ENCODE measurements at places on chromosomes 1 and 21.

DNA sequence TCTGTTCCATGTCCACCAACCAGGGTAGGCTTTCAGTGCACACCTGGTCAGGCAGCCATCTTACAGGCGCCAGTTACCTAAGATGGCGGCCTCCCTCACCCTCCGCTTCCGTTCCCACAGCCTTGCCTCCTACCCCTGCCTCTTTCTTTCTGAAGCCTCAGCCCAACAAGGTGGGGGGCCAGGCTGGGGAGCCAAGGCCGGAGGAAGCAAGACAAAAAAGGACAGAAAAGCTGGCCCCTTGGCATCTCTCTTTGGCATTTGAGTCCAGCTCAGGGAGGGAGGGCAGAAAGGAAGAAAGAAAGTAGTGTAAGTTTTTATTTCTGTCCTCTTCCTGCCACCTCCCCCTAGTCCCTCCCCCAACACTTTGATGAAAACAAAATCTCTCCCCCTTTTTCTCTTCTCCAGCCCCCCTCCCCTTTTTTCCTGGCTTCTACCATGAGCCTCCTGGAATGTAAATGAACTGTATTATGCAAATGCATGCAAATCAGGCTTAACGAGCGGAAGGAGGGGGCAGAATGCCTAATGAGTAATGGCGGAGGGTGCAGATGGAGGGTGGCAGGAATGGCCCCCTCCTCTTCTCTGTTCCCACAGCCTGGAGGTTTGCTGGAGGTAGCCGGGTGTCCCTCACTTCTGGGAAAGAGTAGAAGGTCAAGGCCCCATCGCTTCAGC, 43.8 kb downstream of the RHBG start:
- no peak for DNase-seq

DNA sequence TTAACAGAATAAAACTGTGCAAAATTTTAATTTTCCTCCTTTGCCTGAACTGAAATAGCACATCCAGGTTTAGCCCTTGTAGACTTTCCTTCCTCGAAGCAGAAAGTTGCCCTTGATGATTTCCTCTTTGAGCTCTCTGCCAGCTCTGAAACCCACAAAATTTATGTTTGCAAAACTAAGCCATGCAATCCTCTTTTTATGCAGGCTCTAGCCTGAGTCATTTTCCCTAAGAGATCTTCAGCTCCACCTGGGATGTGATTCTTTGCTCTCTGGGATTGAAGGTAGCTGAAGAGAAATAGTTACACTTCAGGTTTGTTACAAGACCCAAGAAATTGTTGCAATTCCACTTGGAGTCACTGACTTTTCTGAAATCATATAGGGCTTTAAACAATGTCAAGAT, 1.4 kb upstream of the F3 start:
- no peak for DNase-seq

GRCh38 chr1:169802888-169803287, 8.2 kb upstream of the METTL18 start:
- no peak for DNase-seq

DNA sequence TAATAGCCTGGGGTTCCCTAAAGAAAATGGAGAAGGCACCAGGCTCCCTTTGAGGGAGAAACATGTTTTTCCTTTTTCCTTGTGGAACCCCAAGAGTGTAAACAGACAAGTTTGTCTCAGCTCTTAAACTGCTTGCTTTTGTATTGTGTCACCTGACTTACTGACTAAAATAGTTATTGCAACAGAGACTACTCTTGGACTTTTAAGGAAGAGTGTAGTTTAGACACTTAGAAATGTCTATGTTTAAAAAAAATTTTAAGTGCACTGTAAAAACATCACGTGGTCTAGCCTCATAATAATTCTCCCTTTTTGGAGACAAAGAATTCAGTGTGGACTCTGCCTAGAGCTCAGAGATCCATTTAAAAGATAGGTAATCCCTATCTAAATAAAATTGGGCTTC, 141.1 kb downstream of the TRIM33 start:
- DNase-seq, result no peak

- DNase-seq, result no peak
These were observed 29.0 kb upstream of the KCNN3 start for GRCh38 chr1:154899041-154899440.

DNA sequence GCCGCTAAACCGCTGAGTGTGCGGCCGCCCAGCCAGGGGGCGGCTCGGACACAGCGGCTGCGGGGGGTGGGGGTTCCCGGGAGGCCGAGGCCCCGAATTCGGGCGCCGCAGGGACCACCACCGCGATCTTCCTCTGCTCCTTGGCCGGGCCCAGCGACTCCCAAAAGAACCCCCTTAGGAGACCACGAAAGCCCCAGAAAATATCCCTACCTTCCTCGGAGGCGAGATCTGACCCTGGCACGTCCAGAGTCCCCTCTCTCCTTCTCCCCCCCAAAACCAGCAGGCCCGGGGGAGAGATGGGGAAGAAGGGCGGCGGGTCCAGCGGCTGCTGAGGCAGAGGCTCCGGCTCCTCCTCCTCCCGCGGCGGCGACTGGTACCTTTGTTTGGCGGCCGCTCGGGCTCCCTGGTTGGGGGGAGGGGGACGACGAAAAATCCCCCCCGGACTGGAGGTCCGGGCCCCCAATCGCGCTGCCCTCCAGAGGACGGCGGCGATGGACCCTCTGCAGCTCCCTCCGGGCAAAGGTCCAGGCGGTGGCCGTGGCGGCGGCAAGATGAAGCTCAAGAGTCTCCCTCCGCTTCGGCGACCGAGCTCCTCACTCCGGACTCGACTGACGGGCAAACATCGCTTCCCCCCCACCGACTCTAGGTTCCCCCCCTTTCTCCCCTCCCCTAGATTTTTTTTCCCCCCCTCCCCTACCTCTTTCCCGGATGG, at the start of gene ARID4B:
ARID4B (minus strand) TSS at position 621 of the 712 bp plus-strand sequence. CDS start 1,260 bp downstream, outside the sequence.
- no peak for DNase-seq

GRCh38 chr1:24551960-24552571, 3.8 kb upstream of the NCMAP start:
- DNase-seq, result no peak

GRCh38 chr1:35539073-35539823, 18.0 kb downstream of the KIAA0319L start:
- no peak for DNase-seq

GRCh38 chr21:31151156-31152045, 113.1 kb upstream of the KRTAP19-8 start:
- DNase-seq, result no peak

DNA sequence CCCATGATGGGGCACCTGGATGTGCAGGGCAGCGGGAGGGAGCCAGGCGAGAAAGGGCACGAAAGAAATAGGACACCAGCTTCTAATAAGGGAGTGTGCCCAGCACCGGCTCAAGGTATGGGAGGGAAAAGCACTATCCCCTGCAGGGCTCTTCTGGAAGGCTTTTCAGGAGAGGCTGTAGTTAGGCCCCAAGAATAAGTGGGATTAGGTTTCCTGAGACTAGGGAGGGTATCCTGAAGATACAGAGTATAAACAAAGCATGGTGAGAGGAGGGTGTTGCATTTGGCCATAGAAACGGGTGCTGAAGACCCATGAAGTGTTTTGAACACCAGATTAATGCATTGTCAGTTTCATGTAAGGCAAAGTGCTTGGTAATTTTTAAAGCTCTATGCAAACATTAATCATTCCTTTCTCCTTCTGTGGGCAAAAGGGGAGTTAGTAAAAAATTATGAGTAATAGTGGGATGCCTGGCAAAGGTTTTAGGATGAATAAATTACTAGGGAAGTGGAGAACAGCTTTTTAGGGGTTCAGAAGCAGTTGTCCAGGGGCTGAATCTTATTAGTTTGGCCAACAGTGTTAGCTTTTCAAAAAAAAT, 74.0 kb downstream of the SYT6 start:
- DNase-seq, result peak; percentile 40

DNA sequence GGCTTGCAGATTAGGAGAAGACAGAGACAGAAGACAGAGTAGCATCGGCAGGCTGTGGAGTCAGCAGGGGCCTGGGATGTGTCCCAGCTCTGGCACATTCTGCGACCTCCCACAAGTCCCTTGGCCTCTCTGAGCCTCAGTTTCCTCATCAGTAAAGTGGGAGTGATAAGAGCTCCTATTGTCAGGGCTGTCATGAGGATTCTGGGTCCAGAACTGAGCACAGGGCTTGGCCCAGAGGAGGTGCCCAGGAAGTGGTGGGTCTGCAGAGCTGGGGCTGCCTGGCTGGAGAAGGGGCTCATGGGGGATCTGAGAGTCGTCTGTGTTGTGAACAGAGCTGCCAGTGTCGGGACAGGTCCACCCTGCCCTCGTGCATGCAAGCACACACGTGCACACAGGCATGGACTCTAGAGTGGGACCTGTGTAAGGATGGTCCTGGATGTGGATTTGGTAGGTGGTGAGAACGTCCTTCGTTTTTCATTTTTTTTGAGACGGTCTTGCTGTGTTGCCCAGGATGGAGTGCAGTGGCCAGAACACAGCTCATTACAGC, 262.9 kb downstream of the PTPRU start:
- peak; percentile 33 for DNase-seq

DNA sequence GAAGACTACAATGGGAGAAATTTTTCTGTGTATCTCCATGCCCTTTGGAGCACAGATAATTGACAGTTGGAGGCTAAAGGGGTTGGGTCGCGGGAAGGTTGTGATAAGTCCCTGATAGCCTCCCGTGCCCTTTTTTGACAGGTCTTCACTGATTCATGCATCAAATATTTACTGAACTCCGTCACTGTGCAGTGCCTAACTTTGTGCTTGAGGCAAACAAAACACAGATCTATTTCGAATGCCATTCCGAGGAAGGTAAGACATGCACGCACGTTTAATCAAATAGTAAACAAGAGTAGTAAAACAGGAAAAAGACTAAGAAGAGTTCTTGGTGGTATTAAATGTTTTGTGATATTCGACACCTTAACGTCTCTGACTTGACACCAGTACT, 494 bp upstream of the PIP5K1A start:
- no peak for DNase-seq

DNA sequence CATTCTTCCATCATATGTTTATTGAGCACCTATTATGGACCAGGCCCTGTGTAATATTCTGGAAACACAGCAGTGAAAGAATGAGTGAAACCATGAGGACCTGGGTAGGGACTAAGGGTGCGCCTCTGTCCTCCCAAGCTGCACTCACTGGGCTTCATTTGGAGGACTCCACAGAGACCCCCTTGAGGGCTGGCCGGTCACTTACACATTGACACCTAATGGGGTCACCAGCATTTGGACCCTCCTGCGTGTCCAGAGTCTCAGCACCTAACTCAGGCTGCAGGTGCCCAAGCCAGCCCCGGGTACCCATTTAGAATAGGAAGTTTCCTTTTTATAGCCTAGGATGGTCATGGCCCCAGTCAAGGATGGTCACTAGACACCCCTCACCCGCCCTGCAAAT, 2.8 kb upstream of the FNDC5 start:
- DNase-seq, result no peak

GRCh38 chr1:182817802-182818201, 21.3 kb upstream of the DHX9 start:
- no peak for DNase-seq

DNA sequence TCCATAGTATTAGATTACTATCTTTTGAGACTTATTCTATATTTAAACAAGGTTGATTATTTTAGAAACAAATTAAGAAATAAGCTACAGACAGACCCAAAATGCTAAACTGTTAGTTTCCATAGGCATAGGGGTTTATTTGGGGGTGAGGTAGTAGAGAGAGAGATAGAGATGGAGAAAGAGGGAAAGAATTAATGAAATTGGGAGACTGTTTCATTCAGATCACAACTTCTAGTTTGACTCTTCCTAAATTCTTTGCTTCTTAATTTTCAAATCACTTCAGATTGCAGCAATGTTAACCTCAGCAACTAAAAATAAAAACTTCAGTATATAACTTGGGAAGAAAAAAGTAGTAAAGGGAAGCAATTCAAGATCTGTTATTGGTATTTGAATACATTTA, 3.4 kb downstream of the JUN start:
- DNase-seq, result no peak

DNA sequence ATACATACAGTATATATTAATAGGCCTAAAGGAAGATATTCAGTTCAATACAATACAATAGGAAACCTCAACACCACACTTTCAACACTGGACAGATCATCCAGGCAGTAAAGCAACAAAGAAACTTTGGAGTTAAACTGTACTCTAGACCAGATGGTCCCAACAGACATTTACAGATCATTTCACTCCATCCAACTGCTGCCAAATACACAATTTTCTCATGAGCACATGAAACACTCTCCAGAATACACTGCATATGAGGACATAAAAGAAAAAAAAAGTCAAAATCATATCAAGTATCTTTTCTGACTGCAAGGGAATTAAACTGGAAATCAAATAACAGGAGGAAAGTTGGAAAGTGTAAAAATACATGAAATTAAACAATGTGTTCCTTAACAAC, 607.5 kb upstream of the BRINP3 start:
- DNase-seq, result no peak

DNA sequence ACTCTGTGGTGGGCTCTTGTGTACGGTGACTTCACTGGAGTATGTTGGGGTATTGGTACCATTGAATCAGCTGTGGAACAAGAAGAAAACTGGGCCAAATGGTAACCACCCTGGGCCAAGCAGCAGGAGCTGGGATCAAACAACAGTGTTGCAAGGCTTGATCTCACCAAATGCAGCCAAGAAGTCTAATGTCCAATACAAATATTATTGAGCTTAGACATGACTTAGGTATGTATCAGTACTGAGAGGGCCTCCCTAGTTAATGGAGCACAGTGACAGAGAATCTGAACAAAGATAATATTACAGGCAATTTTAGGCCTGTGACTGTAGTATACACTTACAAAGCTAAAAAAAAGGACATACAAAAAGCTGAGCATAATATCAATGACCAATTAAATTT, 604.8 kb downstream of the PLA2G4A start:
- no peak for DNase-seq

DNA sequence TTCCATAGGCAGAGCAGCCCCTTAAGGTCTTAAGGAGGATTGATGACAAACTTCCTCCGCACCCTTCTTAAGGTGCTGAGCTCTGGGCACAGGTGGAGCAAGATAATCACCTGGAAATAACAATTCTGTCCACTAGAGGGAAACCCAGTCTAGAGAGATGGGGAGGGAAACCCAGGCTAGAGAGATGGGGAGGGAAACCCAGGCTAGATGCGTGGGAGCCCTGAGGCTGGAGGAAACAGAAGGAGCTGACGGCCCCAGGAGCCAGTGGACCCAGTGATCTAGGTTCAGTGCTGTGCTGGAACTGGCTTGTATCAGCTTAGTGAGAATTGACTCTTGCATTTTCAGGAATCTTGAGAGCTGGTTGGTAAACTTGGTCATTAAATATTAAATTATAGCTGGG, 17.8 kb upstream of the MYCL start:
- DNase-seq, result no peak

DNA sequence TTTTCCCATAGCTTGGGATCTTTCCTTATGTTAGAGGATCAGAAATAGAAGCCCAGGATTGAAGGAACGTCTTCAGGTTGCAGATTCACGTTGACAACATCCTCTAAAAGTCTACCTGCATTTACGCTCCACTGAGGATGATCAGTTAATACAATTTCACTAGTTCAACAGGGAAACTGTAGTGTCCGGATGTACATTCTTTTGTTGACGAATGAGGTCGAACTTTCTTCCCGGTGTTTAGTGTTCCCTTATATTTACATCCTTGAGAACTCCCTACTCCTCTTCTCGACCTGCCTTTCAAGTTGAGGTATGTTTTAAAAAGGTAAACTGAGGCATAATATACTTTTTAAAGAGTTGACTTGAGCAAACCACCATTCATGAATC, 74.8 kb downstream of the SIK1 start:
- DNase-seq, result no peak

GRCh38 chr1:64476251-64476952, 6.5 kb downstream of the CACHD1 start:
- DNase-seq, result no peak

- DNase-seq, result no peak
These were observed 28.4 kb downstream of the TRIM11 start for GRCh38 chr1:228378090-228378872.

GRCh38 chr1:174920093-174920492, 79.7 kb upstream of the CACYBP start:
- DNase-seq, result no peak

- no peak for DNase-seq
These were observed 39.4 kb downstream of the WNT9A start for GRCh38 chr1:227908359-227908758.
